Muscle of leg (tissue), 16 donors: ENCODE measurements at places on chromosomes 5 and 9. TPM values are rescaled to one million over a fixed set of nuclear protein-coding genes. Genes with fewer than 3 reads are reported as not detected.

The SPAAR gene
- 0.89 TPM for total RNA-seq

The FAM120AOS gene
- total RNA-seq = 28.4 TPM

DNA sequence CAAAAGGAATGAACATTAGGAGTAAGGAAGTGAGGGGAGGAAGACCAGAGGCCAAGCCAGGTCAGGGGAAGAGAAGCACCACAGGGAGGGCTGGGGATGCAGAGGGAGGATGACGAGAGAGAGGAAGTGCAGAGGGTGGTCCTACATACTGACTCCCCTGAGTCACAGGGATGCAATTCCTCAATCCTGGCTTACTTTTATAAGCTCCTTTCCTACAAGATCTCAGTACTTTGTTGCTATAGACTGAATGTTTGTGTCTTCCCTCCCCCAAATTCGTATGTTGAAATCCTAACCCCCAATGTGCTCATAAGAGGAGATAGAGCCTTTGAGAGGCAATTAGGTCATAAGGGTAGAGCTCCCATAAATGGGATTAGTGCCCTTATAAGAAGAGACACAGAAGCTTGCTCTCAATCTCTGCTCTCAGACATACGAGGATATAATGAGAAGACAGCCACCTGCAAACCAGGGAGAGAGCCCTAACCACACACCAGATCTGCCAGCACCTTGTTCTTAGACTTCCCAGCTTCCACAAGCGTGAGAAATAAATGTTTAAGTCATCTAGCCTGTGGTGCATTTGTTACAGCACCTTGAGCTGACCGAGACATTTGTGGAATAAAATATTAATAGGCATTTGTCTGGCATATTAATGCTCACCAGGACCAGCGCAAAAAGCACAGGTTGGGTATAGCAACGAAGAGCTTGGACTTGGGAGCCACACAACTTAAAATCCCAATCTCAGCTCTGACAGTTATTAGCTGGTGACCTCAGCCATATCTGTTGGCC, 33.4 kb downstream of the GCNT4 start:
- no peak for DNase-seq

DNA sequence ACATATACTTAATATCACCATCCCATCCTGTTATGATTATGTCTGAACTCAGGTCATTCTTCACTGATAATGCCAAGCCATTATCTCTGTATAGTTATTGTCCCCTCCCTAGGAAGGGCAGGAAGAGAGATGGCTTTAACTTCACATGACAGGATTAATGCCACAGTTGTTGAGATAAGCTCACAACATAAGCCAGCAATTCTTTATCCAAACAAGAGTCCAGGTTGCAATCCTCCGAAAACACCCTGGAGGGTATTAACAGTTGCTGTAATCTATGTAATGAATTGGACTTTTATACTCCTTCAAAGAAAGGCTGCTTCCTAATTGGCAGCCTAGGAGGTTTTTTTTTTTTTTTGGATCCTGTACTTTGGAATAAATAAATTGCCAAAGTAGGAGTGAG, 779.4 kb downstream of the SEMA5A start:
- no peak for DNase-seq

GRCh38 chr5:9335754-9336495, 209.9 kb downstream of the SEMA5A start:
- DNase-seq = no peak

GRCh38 chr9:133203506-133204075, 5.5 kb downstream of the OBP2B start:
- DNase-seq = no peak

DNA sequence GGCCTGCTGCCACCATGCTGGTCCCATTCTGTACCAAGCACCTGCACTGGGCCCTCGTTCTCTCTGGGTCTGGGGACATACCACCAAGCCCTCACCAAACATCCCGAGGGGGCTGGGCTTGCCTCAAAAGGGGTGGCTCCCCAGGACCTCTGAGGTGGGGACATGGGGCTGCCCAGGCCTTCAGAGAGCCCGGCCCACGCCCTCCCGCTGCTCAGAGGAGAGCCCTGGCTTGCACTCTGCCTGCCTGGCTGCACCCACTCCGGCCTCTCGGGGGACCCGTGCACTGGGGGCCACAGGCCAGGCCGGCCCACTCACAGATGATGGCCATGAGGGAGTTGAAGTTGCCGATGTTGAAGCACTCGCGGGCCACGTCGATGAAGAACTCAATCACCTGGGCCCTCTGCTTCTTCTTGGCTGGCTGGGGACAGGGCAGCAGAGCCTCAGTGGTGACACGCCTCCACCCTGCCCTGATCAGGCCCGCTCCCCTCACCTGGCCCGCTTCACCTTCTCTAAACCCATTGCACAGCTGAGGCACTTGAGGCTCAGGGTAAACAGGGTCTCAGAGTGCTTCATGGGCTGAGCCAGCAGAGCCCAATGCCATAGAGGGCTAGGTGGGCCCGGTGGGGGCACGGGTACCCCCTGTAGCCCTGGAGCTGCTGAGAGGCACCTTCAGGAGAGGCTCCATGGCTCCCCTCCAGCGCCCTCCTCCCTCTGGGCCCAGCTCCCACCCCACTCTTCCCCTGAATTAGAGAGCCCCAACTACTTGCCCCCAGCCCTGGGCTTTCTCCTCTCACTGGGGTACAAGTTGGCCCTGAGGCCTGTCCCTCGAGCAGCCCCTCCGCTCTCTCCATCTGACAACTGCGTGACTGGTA, 47.7 kb upstream of the RNF130 start:
- no peak for DNase-seq

DNA sequence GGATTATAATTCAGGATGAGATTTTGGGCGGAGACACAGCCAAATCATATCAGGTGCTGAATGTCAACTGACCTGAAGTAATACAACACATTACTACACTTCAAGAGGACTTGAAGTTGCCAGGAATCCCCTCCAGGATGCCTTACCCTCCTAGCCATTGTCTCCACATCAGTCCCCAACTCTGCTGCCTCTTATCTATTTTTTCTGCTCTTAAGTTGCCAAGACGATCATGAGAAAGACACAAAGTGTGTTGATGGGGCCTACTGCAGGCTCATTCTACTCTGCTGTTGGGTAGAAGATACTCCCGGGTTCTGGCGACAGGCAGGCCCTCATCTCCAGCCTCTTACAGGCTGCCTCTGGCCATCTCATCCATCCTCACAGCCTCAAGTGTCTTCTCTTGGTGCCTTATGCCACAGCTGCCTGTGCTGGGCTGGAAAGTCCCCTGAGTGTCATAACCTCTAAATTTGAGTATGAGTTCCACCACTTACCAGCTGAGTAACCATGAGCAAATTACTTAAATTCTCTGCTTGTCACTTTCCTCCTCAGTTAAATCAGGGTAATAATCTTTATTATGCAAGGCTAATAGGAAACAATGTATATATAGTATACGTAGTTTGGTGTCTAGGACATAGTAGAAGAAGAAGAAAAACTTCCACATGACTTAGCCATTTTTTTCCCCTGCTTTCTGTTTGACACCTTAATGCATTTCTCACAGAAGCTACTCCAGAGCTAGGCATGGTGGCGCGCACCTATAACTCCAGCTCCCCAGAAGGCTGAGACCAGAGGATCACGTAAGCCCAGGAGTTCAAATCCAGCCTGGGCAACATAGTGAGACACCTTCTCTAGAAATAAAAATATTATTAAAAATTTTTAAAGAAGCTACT, 73.0 kb upstream of the SNX2 start:
- no peak for DNase-seq

- no peak for DNase-seq
Observed at GRCh38 chr5:1171340-1171941, 30.0 kb upstream of the SLC6A19 start.

DNA sequence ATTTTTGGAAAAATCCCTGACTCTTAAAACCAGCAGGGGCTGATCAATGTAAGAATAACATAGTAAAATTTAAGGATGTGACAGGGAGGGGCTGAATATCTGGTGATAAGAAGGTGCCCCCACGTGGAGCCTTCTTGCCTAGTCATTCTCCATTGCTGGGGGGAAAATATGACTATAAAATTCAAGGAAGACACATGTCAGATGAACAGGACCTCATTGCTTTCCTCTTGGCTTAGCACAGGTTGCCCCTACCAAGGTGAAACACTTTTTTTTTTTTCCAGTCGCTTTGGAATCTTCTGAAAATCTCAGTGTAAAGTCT, 310.9 kb downstream of the EFNA5 start:
- DNase-seq = no peak

DNA sequence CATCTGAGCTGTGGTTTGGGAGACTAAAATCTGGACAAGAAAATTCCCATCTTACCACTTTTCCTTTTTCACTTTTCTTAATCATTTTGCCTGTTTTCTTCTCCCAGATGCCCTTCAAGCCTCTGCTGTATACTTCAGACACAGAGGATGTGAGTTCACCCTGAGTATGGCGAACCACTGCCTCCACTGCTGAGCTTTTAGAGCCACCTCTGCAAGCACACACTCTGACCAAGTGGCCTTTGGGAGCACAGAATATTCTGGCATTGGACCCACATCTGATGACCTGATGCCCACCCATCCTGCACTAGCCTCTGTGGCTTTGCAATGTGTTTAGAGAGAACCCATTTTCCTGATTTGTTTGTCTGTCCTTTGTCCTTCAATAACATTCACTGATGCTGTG, 32.5 kb downstream of the TERT start:
- DNase-seq = no peak

GRCh38 chr5:13552361-13552760, 392.1 kb downstream of the DNAH5 start:
- DNase-seq = no peak

GRCh38 chr9:93673021-93673838, 96.8 kb downstream of the PHF2 start:
- peak; percentile 26 for DNase-seq

DNA sequence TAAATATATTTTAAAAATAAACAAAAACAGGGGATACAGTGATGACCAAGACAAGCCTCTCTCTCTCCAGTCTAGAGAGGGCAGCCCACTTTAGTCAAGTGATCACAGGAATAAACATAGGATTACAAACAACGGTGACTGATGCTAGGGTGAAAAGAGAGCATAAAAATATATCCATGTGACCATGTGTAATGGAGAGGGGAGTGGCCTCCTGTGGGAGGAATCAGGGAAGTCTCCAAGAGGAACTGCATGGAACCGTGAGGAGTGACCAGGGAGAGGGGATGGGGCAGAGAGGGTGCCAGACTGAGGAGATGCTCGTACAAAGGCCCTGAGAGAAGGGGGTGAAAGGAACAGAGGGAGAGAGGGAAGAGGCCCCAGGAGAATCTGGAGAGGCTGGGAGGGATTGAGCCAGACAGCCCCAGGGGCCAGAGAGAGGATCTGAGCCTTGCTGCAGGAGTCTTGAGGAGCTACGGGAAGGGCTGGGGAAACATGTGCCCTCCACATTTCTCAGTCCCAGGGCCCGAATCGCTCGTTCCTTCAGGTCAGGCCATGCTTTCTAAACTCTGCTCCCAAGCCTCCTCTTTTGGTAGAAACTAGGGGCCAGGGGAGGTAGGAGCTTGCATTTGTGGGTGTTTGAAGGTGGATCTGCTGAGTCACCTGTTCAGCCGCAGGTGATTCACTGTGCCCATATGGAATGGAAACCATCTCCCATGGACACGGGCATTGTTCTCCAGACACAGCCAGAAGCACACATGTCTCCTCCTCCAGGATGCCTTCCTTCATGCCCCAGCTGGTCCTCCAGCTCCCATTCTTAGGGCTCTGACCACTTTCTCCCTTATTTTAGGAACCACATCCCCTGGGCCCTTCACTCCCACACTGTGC, 63.8 kb downstream of the PAX5 start:
- no peak for DNase-seq

GRCh38 chr9:12775679-12776512, 1.1 kb downstream of the LURAP1L start:
- DNase-seq = peak; percentile 89

DNA sequence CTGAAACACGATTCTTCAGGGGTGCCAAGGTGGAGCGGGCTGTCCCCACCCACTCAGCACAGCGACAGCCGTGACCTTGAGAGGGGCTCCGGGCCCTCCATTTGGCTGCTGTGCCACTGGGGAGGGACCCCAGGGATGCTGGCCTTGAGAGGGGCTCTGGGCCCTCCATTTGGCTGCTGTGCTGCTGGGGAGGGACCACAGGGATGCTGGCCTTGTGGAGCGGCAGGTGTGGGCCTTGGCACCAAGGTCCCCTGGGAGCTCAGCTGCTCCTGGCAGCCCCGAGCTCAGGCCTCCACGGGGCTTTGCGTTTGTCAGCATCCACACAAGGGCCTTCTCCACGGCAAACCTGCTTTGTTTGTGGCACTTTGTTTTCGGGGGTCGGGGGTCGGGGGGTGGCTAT, 137.6 kb upstream of the LPCAT1 start:
- no peak for DNase-seq

DNA sequence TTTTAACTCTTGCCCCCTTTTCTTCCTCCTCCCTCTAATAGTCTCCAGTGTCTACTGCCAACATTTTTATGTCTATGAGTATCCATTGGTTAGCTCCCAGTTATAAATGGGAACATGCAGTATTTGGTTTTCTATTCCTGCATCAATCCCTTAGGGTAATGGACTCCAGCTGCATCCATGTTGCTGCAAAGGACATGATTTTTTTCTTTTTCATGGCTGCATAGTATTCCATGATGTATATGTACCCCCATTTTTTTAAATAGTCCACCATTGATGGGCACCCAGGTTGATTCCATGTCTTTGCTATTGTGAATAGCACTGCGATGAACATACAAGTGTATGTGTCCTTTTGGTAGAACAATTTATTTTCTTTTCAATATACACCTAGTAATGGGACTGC, 993.7 kb downstream of the EFNA5 start:
- no peak for DNase-seq

DNA sequence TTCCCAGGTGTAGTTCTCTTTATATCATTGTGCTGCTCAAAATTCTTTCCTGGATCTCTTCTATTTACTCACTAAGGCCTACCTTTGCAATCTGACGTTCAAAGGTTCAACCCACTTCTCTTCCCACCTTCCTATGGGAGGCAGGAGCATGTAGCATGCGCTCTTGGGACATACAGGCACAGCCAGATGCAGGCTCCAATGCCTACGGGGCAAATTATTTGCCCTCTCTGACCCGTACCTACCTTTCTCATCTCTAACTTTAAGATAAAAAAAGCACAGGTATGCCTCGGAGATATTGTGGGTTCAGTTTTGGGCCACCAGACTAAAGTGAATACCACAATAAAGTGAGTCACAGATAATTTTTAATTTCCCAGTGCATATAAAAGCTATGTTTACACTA, 460.5 kb downstream of the CCDC171 start:
- no peak for DNase-seq

GRCh38 chr5:131019601-131020315, 145.3 kb downstream of the HINT1 start:
- no peak for DNase-seq

- no peak for DNase-seq
Observed at GRCh38 chr5:151178372-151178771, 20.8 kb upstream of the ANXA6 start.

DNA sequence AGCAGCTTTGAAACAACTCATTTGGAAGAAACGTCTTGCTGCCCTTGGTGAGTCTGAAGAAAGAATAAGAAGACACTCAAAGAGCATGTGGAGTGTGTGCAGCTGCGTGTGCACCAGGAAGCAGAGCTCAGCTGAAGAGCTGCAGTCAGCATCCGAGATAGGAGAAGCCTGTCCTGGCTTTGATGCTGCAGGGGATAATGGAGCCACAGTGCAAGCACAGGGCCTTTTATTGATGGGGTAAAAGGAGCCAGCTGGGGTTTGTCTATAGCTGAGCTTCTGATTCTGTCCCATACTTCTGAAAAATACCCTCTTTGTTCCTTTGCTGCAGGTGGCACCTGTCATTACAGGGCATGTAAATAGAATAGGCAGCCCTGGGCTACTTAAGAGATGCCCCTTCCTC, 375.7 kb upstream of the ZNF462 start:
- no peak for DNase-seq

- DNase-seq = no peak
Observed at GRCh38 chr5:96316487-96316886, 116.6 kb downstream of the PCSK1 start.

GRCh38 chr5:10538789-10539686, 24.8 kb upstream of the ANKRD33B start:
- no peak for DNase-seq
